ENCODE measurements at places on chromosomes 3 and 15. TPM values are rescaled to one million over a fixed set of nuclear protein-coding genes. Genes with fewer than 3 reads are reported as not detected.

DNA sequence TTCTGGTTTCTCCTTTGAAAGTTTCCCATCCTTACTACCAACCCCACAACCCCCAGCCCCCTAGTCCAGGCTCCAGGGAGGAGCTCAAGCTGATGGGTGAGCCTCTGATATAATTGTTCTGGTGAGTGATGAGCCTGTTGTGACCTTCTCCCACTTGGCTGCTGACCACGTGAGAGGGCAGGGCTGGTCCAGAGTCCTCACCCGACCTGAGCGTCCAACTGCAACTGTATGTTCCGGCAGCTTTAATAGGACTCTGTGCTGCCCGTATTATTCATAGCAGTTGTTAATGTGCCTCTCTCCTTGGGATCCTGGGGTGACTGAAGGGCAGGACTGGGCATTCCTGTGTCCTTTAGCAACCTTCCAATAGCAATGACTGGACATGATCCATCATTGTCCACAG lies 56.2 kb downstream of the B3GNT5 start:
- DNase-seq, result no peak

DNA sequence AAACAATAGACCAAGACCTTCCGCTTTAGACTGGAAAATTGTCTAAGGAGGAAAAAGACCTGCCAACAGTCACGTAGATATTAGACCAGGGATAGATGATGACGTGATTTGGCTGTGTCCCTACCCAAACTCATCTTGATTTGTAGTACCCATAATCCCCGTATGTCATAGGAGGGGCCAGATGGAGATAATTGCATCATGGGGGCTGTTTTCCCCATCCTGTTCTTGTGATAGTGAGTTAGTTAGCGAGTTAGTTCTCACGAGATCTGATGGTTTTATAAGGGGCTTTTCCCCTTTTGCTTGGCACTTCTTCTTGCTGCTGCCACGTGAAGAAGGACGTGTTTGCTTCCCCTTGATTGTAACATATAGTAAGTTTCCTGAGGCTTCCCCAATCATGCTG lies 31.7 kb upstream of the SUCLG2 start:
- DNase-seq, result no peak

DNA sequence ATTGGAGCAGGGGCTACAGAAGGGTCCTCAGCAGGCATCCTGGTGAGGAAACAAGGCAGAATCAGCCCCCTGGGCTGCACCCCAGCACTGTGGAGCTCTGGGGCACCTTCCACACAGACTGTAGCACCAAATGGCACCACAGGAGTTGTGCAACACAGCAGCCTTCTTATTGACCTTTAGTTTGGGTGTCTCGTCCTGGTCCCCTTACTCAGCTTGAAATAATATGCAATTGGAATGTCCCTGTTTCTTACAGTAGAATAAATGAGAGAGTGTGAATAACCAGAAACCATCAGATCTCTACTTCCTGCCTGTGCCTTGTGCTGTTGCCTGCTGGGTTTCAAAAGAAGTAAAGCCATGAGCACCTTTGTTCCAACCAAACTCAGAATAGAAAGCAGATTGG lies 44.5 kb downstream of the RPLP1 start:
- DNase-seq, result no peak

GRCh38 chr15:25051399-25052154 lies 96.8 kb downstream of the SNRPN start:
- DNase-seq, result no peak

Gene ELL3
- 19.2 TPM for total RNA-seq

DNA sequence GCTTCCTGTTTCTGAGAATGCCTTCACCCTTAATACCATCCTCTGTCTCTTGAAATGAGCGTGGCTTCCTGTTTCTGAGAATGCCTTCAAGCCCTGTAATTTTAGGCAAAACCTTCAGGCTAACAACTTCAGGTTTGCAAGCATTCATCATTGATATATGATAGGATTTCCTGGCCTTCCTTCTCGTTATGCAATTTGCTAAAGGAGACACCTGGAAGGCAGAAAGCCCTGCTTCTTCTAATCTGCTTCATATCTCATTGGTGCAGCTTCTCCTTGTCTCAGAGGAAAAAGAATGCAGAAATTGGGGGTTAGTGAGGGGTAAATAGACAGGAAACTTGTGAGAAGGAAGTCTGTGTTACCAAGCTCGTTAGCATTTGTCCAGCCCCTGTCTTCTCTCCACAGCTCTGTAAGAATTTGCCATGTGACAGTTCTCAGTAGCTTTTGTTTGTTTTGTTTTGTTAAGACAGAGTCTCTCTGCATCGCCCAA lies 7.3 kb downstream of the ARL6IP5 start:
- no peak for DNase-seq

Gene BTBD1
- 66.1 TPM for total RNA-seq

GRCh38 chr15:73225358-73226015 lies 143.3 kb downstream of the HCN4 start:
- peak; percentile 29 for DNase-seq

DNA sequence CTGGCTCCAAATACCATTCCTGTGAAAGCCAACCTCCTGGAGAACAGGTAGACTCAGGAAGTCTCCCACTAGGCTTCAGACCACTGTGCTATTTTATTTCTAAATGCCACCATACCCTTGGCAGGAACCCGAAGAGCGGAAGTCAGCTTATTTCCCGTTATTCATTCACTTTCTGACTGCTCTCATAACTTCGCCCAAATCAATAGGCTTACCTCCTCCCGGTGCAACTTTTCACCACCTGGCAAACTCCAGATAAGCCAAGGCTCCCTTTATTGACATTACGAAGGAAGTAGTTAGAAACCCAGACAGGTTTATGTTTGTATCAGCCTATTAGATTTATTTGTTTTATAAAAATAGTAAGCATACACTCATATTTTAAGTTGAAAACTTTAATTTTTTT lies 3.3 kb upstream of the CCDC54 start:
- DNase-seq, result no peak

- no peak for DNase-seq
These were observed 64.2 kb downstream of the LIPC start for GRCh38 chr15:58495891-58496408.

Gene USP50
- total RNA-seq, result not detected

Gene MYO5C
- total RNA-seq, result 28.8 TPM

DNA sequence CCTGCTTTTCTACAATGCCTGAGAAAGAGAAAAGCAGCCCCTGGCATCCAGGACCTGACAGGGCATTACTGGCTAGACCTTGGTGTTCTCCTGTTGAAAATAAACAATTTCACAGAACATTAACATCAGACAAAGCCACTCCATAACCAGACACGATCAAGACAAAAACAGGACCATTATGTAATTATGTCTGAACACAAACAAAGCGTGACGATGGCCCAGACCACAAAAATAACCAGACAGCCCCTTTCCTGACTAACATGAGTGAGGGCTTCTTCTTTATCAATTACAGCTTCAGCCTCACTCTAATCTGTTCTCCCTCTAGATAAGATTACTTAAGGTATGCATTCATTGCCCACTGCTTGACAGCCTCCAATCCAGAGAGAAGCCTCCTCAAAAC lies 172.7 kb upstream of the LMCD1 start:
- DNase-seq, result no peak

DNA sequence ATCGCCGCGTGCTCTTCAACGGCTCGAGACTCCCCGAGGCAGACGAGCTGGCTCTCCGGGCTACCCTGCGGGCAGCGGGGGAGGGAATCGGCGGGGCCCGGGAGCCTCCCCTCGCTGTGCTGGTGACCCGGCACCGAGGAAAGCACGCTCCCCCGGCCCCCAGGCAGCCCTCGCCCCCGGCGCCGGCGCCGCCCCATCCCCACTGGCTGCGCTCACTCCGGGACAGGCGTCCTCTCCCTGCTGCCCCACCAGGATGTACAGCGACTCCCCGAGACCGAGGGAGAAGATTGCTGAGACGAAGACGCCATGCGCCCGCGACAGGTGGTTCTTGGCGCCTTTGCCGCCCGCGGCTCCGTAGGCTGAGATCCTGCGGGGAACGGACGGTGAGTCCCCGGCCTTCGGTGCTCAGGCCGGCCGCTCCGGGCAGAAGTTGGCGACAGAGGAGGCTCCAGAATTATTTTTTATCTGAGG lies 1.7 kb downstream of the LTK start:
- DNase-seq, result peak; percentile 39

DNA sequence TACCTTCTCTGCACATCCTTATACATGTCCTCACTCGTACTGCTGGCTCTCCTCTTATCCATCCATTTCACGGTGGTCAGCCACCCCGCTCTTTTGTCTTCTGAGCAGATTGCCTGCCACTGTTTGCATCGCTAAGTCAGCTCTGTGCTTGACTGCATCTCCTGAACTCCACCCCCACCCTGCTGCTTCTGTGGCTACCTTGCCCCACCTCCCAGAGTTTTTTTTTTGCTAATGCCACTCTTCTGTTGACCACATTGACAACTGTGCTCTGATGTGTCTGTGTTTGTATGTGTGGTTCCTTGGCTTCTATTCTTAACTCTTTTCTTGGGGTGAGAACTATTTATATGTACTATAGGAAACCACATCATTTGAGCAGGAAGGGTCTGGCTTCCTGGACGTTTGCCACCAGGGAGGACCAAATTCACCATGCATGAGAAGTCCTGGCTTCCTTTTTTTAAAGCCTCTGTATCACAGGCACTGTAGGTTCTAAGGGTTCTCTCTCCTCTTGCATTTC lies 12.8 kb upstream of the MTMR10 start:
- DNase-seq, result peak; percentile 60

Gene LRRN1
- total RNA-seq, result 157 TPM

- peak; percentile 89 for DNase-seq
These were observed 49.7 kb upstream of the POMGNT2 start for GRCh38 chr3:43155464-43156121.

GRCh38 chr15:57421110-57421509 lies 44.8 kb downstream of the CGNL1 start:
- DNase-seq, result no peak

DNA sequence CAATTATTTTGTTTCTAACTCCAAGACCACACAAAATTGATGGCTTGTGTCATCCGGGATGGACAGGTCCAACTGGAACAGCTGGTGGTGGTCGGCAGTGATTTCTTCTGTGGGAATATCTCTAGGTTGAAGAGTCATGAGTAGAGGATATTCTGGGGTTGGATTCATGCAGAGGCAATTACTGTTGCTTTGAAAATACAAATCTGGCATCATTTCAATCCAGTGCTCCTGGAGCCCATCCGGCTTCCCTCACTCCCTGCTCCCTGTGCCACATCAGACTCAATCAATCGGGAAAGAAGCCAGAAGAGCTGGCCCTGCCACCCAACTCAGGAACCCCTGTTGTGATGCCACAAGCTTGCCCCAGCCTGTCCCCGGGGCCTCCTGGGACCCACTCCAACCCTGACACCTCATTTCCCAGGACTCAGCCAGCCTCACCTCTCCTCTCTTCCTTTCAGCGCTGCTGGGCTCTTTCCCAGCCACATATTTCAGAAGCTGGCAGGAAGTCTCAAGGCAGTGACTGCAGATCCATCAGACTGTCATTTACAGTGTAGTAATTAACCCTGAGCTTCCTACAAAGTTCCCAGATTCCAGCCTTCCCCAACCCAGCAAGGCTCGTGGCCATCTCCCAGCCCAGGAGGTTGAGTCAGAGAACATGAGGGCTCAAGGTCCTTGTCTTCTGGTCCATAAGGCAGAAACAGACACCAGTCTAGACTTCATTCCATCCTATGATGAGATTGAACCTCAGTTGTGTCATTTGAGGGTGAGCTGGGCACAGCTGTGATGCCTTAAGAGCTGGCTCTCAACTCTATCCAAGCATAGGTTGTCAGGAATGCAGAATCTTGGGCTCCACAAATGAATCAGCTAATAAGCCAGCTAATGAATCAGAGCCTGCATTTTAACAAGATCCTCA lies 114.0 kb downstream of the FAM174B start:
- DNase-seq, result no peak

Gene MEX3B
- total RNA-seq, result 15.7 TPM

Gene FRMD5
- 10.1 TPM for total RNA-seq

GRCh38 chr3:41167722-41168497 lies 31.4 kb upstream of the CTNNB1 start:
- DNase-seq, result no peak

DNA sequence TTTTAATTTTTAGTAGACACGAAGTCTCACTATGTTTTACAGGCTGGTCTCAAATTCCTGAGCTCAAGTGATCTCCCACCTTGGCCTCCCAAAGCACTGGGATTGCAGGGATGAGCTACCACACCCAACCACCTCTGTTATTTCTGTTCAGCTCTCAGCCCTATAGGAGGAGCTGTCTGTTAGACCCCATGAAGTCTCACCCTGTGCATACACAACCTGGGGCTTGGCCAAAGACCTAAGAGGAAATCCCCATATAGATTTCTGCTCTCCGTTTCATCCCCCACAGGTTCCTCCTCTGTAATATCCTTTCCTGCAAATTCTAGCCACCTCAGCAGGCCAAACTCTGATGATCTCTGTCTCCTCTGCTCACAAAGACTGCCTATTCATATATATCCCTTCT lies 56.6 kb upstream of the CTDSPL2 start:
- peak; percentile 49 for DNase-seq

DNA sequence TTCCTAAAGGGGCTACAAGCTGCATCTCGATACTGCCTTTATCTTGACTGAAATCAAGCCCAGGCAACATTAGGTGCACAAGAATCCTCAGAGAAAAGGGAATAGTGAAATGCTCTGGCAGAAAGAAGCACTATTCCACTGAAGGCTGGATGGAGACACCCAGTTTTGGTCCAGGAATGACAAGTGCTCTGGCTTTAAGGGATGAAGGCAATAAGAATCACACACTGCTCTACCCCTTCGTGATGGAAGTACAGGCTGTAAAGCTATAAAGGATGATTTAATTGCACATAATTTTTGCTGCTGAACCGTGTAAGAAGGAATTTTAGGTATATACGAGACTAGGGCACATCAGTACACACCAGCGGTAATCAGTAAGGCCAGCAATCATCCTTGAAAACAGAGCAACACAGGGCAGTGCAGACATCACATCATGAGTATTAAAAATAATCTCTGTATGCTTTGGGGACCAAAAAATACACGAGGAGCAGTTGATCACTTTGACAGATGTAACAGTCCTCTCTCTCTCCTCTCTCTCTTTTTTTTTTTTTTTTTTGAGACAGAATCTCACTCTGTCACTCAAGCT lies 414.6 kb upstream of the TBL1XR1 start:
- peak; percentile 17 for DNase-seq

DNA sequence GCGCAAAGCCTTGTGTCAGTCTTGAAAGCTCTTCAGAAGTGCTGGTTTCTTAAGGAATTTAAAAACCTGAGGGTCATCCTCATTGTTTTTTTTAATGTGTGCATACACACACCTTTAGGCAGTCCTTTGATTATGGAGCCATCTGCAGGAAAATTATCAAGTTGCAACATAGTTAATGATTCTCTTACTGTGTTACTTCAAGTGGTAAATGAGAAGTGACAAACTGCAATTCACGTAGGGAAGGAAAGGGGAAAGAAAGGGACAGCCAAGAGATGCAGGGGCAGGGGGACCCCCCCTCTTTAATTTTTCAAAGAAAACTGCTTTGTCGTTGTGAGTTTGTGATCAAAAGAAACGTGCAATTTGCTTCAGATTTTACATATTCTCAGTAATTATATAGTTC lies 162.4 kb upstream of the CGNL1 start:
- no peak for DNase-seq

- DNase-seq, result no peak
These were observed 765.5 kb downstream of the VGLL3 start for GRCh38 chr3:86225461-86225860.

- DNase-seq, result no peak
These were observed 18.2 kb downstream of the KPNA1 start for GRCh38 chr3:122496508-122496907.

Measured in GM23338 (cell line).